ENCODE measurements at places on chromosomes 12 and 14.
A peak's percentile ranks its signal among the peaks of the same experiment; 100 is the strongest.

DNA sequence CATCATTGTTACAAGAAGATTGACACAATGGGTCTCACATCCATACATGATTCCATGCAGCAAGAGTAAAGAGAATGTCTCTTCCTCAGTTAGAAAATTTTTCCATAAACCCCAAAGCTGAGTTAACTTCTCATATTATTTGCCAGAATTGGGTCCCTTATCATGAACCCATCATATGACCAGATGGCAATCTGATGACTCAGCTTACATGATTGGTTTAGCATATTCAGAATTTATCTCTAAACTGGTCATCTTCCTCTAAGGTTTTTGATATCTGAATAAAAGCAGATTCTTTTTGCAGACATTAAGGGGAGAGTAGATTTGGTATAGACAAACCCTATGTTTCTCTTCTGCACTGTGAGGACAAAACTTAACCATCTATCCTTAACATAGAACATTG is 174.9 kb downstream of the PIK3C2G start:
- no peak for DNase-seq

GRCh38 chr12:57750561-57751431 is 1.3 kb downstream of the CDK4 start:
- no peak for DNase-seq

DNA sequence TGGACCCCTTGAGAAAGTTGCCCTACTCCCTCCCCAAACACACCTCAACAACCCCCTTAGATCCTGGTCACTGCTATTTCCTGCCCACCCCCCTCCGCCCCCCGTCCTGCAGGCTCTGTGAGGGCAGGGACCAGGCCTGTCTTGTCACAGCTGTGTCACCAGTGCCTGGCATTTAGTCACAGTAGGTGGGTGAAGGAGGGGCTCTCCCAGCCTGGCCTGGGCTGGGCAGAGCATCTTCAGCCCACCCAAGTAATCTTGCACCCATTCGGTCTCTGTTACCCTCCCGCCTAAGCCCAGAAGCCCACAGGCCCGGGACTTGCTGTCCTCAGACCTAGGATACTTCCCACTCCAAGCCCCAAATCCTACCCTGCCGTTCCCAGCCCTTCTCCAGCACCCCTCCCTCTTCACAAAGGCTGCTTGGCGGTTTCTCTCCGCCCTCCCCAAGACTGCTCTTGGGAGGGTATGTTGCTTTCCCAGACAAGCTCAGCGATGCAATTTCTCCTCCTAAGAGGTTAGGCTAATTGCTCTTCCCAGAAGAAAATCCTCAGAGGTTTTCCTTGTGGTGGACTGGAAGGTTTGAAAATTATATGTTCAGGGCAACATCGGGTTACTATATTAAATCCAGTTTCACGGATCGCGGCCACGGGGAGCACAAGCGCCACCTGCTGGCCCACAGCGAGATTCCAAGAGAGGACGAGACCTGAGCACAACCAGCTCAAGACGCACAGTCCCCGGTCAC is 50.8 kb upstream of the ZFP36L1 start:
- peak; percentile 67 for DNase-seq

DNA sequence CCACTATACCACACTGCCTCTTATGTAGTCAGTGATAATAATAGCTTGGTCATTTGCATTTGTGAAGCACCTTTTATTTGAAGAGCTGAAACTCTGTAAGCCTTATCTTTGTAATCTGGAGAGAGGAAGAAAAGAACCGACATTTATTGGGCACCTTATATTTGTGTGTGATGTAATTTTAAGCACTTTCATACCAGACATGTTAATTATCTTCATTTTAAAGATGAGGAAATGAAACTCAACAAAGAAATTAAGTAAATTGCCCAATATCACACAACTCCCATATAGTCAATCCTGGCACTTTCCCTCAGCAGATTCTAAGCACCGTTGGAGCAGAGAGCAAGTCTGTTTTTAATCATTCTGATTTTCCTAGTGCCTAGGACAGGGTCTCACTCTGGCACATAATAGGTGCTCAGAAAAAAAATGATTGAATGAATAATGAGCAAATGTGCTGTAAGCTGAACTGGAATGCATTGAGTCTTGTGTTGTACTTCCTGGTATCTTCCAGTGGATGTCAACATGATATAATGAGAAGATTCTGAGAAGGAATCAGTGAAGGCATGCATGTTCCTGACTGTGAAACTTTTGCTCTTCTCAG is 418.9 kb downstream of the ZFP36L1 start:
- peak; percentile 50 for DNase-seq

DNA sequence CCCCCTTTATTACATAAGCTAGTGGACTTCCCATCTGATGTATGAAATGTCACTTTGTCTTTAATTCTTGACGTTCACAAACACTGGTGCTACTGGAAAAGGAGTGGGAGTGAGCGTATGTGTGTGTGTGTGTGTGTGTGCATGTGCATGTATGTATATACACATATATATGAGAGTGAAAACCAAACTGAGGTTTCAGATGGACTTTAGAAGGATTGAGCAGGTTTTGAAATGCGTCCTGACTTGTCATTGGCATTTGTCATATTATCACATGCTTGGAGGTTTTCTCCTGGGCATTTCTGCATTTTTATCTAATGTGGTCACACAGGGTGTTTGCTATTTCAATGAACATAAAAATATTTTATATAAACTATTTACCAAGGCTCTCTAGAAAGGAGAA is 1085.9 kb downstream of the BCL11B start:
- no peak for DNase-seq

Measured in inflammatory macrophage (primary cell).